ENCODE measurements at places on chromosomes 1 and 21.

DNA sequence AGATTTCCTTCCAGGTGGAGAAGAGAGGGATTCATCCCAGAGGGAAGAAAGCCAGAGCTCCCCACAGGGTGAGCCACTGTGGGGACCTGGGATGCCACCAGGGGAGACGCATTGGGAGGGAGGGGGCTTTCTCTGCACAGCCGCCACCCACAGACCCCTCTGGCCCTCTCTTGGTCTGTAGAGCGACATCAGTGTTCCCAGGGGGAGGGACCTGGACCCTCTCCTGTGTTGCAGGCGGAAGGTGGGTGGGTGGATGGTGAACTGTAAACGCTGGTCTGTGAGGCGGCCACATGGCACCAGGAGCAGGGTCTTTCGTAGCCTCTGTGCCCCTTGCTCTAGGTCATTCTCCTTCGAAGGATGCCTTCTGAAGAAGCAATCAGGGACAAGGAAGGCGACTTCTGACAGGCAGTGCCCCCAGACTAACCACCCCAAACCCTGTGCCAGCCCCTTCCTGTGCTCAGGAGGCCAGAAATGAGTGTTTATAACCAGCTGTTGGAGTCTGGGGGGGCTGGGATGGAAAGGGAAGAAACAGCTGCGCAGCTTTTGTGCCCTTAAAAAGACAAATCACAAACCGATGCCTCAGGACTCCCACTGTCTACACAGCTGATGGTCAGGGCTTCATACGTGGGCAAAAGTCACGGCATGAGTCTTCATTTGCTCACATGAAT is 121.4 kb upstream of the ZBTB40 start:
- no peak for DNase-seq

- DNase-seq, result no peak
These were observed 1634.1 kb downstream of the PLA2G4A start for GRCh38 chr1:188462837-188463236.

DNA sequence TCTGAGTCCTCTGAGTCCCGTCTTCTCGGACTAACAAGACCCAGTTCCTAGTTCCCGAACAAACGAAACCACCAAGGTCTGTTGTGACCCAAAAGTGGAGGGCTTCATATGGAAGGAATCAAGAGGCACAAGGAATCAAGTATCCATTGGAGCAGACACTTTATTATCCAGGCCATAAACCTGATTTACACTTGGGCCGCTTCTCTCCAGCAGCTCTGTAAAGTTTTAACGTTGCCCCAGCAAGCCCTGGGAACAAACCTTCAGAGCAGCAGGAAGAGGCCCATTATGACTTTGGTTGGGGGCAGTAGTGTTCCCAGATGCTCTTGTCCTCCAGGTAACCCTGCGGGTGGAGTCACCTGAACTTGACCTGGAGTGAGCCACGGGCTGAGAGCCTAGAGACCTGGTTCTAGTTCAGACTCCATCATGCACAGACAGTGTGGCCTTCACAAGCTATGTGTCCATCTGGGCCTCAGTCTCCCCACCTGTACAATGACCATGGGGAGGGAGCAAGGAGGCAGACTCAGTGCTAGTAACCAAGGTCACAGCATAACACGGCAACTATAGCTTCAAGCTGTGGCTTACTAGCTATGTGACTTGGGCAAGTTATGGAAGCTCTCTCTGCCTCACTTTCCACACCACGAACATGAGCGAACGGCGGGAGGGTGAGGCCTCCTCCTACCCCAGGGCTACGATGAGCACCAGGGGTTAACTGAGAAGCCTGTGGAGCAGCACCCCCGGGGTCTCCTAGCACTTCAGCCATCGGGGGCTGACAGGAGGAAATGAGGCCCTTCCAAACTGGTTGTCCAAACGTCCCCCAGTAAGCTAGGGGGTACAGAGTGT is 95.7 kb downstream of the GLIS1 start:
- no peak for DNase-seq

DNA sequence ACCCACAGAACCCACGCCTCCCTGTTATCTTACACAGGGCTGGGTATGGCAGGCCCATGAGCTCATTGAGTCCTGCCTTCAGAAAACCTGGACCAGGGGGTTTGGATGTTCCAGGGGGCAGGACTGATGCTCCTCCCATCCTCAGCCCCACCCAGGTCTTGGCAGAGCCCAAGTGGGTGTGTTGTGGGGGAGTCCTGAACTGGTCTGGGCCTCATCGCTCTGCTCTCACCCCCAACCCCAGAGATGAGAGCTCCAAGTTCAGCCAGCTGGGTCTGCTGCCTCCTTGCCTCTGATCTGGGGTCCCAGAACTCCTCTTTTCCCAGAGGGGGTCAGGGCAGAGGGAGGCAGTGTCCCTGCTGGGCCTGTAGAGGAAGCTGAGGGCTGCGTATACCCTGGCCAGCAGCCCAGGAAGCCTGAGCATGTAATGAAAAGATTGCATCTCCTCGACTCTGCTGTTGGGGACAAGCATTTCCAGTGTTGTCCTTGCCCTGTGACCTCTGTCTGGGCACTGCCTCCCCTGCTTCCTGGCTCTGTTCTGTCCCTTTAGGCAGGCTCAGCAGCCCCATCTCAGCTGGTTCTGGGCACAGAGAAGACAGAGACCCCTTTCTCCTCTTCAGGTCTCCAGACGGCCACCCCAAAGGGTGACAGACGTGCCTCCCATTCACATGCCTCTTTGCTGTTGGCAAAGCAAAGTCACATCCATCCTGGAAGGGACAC is 54.7 kb upstream of the EPS8L3 start:
- DNase-seq, result no peak

- DNase-seq, result no peak
These were observed 54.9 kb upstream of the ATF3 start for GRCh38 chr1:212553676-212554075.

DNA sequence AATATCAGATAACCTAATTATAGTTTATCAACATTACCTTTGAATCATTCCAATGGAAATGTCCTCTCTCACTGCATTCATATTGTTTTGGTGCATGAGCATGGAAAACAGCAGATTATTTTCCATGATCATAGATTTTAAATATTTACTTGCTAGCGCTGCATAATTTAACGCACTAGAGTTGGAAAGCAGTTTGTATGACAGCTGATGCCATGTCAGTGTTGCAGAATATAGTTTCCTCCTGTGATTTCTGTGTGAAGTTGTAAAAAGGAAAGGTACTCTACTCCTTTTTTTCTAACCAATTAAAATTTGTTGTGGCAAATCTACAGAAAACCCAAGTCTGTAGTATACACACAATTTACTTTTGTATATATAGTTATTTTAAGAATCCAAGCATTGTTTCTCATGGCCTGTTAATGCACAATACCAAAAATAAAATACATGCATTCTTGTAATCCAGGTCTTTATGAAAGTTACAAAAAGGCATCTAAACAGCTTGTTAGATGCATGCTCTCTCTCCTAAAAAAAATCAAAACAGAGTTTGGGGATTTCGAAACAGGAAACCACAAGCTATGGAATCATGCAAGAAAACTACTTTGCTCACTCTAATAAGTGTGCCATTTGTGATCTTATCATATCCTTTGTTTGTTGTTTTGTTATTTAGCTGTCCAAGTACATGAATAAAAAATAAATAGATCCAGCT is 1.9 kb upstream of the ATG4C start:
- no peak for DNase-seq

- no peak for DNase-seq
These were observed 13.7 kb upstream of the SLC44A3 start for GRCh38 chr1:94806441-94806871.

GRCh38 chr1:223358826-223359225 is 5.2 kb downstream of the SUSD4 start:
- no peak for DNase-seq

DNA sequence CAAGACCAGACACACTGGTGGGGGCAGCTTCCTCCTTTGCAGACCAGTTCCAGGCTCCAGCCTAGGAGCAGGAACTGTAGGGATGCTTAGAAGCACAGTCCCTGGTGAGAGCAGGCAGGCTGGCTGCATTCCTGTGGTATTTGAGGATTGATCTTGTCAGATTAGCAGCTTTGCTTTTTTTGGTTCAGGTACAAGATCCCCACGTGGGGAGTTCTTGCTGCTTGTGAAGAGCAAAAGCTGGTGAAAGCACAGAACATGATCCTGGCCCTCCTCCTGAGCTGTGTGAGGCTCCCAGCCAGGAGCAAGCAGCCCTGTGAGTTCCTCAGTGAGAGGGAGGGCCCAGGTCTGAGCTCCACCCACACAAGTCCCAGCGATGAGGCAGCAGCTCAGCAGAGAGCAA is 75.3 kb upstream of the ARTN start:
- no peak for DNase-seq

DNA sequence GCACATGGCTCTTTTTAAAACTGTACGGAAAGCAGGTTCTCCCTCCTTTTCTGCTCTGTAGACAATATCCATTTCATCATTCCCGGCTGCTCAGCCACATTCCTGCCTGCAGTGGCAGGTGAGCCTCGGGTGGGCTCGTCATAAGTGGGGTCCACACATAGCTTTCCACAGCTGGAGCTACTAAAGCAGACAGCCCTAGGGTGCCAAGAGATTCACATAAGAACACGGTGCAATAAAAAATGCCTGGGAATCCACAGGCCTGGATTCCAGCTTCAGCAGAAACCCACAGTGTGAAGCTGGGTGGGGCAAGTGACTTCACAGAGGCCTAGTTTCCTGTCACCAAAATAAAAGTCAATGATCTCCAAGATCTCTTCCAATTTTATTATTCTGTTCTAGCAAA is 96.4 kb downstream of the MIS18A start:
- DNase-seq, result no peak

GRCh38 chr1:54859700-54860391 is 27.1 kb downstream of the DHCR24 start:
- DNase-seq, result no peak

Measured in SK-N-DZ (cell line).